NCI-H524 (cell line): ENCODE measurements at places on chromosomes 2 and 18.

DNA sequence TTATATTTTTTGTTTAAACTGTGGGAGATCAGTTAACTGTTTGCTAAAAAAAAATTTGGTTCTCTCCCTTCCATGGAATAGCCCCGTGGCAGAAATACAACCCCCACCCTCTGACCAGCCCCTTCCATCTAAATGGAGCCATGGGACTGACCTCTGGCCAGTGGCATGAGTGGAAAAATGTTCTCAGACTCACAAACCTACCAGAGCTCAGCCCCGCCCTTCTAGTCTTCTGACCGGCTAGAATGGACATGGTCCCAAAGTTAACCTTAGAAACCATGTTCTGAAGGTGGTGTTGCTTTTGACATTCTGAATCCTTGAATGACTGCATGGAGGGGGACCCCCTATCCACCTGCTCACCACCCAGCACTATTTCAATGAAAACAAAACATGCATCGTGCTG is 1.3 kb upstream of the CHRNA1 start:
- no peak for DNase-seq

- no peak for DNase-seq
These were observed 33.9 kb downstream of the BMP10 start for GRCh38 chr2:68837164-68837860.

DNA sequence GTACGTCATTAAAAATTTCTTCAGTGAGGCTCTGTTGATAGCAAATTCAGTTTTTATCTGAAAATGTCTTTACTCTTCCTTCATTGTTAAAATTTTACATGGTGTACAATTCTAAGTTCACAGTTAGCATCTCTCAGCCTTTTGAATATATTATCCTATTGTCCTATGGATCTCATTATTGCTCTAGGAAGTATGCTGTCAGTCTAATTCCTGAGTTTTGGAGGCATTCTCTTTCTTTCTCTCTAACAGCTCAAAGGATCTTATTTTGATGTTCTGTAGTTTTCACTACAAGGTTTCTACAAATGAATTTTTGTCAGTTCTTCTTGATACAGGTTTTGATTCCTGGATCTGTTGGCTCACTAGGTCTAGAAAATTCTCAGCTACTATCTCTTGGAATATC is 2.9 kb upstream of the ACMSD start:
- no peak for DNase-seq

DNA sequence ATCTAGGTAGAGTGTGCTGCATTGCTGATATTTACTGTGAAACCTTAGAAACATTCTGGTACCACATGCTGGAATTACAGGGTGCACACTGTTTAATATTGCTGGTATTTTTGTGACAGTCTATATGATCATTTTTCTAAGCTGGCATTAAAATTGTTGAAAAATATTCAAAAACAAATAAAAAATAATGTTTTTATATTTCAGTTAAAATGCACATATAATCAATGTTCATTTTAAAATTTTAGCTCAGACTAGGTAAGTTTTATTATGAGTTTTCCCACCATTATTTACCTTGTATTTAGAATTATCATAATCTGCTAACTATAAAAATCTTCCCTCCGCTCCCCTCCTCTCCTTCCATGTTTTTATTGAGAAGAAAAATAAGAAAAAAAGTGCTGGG is 283.9 kb upstream of the EPC2 start:
- no peak for DNase-seq

DNA sequence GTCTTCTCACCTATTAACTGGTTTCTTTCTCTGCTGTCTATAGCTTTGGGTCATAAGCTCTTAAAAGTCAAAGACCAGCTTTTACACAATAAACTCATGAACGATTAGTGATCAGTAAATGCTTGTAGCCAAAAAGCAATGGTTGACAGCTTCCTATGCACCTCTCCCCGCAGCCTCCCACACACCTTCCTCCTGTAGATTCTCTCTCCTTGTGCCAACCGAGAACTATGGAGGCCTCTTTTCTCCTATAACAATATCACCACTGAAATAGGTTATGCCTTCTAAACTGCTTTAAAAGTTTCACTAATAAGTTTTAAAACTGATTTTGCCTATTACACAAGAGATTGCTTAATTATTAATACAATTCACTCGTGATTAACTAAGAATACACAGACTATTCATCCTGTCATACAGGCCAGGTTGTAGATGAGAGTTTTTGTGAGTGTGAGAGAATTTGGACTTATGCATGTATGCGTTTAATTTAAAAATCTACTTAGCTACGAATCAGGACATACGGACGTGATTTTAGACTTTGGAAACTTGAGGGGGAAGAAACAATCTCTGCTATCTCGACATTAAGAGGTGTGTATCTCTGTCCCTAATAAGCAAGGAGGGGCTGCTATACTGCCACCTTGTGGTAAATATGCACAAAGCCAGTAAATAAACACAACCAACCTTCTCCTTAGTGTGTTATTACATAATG is 229.1 kb upstream of the RBBP8 start:
- DNase-seq = no peak

GRCh38 chr18:11029021-11029420 is 120.3 kb downstream of the PIEZO2 start:
- no peak for DNase-seq

DNA sequence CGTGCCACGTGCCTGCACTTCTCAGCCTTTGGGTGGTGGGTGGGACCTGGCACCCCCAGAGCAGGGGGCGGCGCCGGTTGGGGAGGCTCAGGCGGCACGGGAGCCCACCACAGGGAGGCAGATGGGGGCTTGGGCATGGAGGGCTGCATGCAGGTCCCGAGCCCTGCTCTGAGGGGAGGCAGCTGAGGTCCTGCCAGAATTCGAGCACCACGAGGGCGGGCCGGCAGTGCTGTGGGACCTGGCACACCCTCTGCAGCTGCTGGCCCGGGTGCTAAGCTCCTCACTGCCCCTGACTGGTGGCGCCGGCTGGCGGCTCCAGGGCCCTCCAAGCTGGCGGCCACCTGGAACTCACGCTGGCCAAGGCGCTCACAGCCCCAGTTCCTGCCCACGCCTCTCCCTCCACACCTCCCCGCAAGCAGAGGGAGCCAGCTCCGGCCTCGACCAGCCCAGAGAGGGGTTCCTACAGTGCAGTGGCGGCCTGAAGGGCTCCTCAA is 1176.8 kb upstream of the GYPC start:
- DNase-seq = no peak

DNA sequence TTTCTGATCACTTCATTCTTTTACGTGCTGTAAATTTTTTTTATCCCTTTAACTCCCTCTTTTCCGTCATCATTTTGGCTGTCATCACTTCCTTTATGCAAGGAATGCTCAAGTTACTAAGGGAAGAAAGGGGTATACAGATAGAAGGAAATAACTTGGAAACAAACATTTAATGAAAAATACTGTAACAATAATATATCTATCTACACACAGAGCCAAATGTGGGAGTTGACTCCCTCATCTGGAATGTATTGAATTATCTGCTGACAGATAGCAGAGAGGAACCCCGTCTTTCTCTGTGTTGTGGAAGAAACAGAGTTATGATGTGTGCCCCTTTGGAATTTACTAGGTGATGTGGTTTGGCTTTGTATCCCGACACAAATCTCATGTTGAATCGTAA is 182.5 kb upstream of the NXPH2 start:
- DNase-seq = no peak
